Immature natural killer cell (primary cell): ENCODE measurements at places on chromosomes 11 and 22.

- DNase-seq, result peak; percentile 76
Observed at GRCh38 chr22:37994049-37994448, 9.7 kb upstream of the SOX10 start.

DNA sequence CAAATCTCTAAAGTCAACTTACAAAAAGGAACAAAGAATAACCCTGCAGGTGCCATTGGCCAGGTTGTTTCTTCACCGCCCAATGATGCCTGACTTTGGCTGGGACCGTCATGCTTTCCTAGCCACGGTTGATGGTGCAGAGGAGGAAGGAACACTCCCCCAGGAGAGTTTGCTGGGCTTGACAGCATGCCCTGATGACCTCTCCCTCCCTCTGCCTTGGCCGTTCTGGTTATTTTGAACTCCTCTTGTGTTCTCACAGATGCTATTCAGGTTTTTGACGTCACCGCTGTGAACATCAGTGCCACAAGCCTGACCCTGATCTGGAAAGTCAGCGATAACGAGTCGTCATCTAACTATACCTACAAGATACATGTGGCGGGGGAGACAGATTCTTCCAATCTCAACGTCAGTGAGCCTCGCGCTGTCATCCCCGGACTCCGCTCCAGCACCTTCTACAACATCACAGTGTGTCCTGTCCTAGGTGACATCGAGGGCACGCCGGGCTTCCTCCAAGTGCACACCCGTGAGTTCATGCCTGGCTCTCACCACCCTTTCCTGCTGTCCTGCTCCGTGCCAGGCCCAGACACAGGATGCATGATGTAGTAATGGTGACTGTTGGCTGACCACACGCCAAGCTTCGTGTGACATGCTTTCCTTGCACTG is 89.0 kb upstream of the OR4B1 start:
- DNase-seq, result no peak

GRCh38 chr11:70092959-70093715 is 15.0 kb downstream of the ANO1 start:
- no peak for DNase-seq

- peak; percentile 30 for DNase-seq
Observed at GRCh38 chr11:134224710-134225664, 516 bp downstream of the VPS26B start.

GRCh38 chr22:38016182-38017151 is 32.1 kb upstream of the SOX10 start:
- DNase-seq, result no peak

DNA sequence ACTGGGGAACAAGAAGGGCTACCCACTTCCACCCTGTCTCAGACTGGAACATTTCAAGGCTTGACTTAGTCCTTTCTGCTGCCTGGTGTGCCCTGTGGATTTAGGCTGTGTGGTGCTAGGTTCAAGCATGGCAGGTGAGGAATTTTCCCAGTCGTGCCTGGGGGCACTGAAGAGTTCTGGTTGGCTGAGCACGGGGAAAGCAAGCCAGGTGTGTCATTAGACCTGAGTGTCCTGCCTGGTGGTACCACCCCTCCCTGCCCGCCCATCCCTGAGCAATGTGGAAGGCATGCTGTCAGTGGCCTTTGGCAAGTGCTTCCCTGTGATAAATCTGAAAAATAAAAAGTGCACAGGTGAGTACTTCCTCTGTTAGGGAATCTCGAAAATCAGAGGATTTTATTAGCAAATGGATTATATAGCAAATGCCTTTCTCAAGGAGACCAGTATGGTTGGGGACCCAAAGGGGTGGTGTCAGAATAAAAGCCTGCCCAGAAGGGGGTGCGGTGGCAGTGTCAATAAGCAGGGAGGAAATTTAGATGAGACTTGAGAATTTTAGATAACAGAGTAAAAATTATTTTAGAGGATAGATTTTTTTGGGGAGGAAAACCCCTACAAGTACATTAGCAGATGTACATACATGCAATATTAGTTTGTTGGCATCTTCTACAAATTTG is 22.8 kb downstream of the TEAD1 start:
- DNase-seq, result no peak
